ENCODE measurements at places on chromosomes 11 and 22. TPM values are rescaled to one million over a fixed set of nuclear protein-coding genes. Genes with fewer than 3 reads are reported as not detected.

- DNase-seq: peak; percentile 93
These were observed 14.7 kb downstream of the GGA1 start for GRCh38 chr22:37623075-37624016.

GRCh38 chr11:17298302-17298701, 21.8 kb downstream of the NUCB2 start:
- DNase-seq: no peak

The CAT gene
- 124 TPM for total RNA-seq

The CALCA gene
- 5.4 TPM for total RNA-seq

GRCh38 chr11:113554526-113554925, 79.3 kb upstream of the DRD2 start:
- DNase-seq: no peak

- no peak for DNase-seq
These were observed 64.9 kb downstream of the NAV2 start for GRCh38 chr11:19777377-19778102.

The MRPL17 gene
- 42.3 TPM for total RNA-seq

The ASPHD2 gene
- 7.1 TPM for total RNA-seq

The APOL5 gene
- total RNA-seq: not detected

- DNase-seq: peak; percentile 75
These were observed 2.3 kb downstream of the RASL10A start for GRCh38 chr22:29313126-29313575.

GRCh38 chr11:723120-723883, 17.3 kb downstream of the EPS8L2 start:
- DNase-seq: no peak

The DERL3 gene
- 62.8 TPM for total RNA-seq

DNA sequence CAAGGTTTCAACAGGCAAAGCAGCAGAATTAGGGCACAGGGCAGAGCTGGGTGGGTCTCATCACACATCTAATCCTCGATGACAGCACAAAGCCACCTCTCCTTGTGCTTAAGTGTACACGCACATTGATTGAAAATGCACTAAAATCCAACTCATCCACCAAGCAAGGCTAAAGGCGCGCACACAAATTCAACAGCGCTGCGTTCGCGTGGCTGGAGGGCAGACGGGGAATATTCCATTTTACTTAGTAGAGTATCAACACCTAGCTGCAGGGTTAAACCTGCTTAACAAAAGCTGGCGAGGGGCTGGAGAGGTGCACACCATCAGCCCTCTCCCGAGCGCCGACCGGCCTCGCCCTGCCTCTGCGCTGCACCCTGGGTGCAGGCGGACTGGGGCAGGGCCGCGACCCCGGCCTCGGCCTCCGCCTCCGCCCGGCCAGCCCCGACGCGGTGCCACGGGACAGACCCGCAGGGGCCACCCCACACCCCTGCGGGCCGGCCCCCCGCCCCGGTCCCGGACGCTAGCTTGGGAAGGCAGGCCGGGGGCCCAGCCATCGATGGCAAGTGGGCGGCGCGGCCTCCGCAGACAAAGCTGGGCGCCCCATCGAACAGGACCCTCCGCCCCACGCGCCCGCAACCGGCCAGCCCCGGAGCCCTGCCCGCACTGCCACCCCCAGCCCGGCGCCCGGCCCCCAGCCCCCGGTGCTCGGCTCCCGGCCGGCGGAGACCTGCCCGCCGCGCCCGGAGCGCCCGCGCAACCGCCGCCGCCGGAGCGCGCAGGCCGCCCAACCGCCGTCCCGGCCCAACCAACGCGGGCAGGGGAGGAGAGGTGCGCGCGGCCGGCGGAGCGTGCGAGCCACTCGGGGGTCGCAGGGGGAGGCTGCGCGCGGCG, 929 bp downstream of the PRDM10 start:
- DNase-seq: no peak

The ADSL gene
- 40.4 TPM for total RNA-seq

GRCh38 chr22:27726686-27727449, 74.7 kb downstream of the MN1 start:
- DNase-seq: no peak

The GDPD5 gene
- total RNA-seq: 144 TPM

- DNase-seq: no peak
These were observed 411 bp downstream of the ACTN3 start for GRCh38 chr11:66546966-66547661.

The NCAM1 gene
- total RNA-seq: 11.8 TPM

DNA sequence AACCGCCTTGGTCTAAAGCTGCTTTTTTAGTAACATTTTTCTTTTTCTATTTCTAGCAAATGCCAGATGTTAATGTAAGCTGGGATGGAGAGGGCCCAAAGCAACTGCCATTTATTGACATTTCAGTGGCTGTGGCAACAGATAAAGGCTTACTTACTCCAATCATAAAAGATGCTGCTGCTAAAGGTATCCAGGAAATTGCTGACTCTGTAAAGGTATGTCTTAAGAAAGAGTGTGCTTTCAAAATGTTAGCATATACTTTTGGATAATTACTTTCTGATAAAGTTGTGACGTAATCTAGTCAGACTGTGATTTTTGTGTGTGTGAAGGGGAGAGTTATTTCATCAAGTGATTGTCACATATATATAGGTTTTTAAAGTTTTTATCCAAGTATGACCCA, 68.1 kb downstream of the PDHX start:
- no peak for DNase-seq

DNA sequence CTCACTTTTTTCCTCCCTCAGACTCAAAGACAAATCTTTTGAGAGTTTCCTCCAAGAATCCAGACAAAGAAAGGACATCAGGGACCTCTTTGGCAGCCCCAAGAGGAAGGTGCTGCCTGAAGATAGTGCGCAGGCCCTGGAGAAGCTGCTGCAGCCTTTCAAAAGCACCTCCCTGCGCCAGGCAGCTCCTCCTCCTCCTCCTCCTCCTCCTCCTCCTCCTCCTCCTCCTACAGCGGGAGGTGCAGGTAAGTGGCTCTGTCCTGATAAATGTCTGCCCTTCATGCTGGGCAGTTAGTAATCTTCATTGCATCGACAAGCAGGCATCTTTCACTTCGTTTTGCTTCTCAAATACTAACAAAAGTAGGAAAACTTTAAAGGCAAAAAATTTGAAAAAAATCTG, 82.8 kb upstream of the PARVA start:
- no peak for DNase-seq

GRCh38 chr11:64717268-64717578, 5.8 kb downstream of the NRXN2 start:
- DNase-seq: no peak

DNA sequence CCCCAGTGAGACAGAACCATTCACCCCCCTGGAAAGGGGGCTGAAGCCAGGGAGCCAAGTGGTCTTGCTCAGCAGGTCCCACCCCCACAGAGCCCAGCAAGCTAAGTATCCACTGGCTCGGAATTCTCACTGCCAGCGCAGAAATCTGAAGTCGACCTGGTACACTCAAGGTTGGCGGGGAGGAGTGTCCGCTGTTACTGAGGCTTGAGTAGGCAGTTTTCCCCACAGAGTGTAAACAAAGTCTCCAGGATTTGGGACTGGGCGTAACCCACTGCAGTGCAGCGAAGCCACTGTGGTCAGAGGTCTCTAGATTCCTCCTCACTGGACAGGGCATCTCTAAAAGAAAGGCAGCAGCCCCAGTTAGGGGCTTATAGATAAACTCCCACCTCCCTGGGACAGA, 10.0 kb downstream of the PATE1 start:
- DNase-seq: no peak

- no peak for DNase-seq
These were observed 419.2 kb downstream of the AASDHPPT start for GRCh38 chr11:106496677-106497076.

The DLG2 gene
- 12.7 TPM for total RNA-seq

DNA sequence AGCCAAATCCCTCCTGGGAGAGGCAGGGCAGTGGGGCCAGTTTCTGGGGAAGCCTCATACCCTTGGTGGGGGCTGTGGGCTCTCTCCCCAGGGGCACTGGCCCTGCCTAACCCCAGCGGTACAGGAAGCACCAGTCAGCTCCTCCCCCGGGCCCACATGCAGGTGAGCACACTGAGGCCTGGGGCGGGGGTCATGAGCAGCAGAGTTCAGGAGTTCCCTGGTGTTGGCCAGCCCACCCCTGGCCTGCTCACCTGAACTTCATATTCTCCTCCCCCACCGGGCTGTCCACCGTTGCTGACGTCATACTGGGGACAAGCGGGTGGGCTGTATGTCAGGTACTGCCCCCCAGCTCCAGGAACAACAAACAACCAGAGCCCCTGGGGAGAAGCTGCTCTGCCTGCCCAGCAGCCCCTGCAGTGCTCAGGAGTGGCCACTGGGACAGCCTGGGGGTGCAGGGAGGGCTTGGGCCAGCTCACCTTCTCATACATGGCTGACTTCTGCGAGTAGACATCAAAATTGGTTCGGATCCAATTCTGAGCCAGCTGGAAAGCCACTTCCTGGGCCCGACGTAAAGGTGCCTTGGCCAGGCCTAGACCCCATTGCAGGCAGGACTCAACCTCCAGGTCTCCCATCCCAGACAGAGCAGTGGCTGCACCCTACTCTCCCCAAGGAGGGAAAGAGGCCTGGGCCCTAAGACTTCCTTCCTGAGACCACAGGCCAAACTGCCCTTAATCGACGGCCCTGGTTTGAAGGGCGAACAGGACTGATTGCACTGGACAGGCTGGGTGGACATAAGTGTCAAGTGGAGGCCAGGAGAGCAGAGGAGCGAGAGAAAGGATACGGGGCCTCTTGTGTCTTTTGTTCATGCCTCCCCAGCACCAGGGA, 20.8 kb downstream of the TREH start:
- no peak for DNase-seq

DNA sequence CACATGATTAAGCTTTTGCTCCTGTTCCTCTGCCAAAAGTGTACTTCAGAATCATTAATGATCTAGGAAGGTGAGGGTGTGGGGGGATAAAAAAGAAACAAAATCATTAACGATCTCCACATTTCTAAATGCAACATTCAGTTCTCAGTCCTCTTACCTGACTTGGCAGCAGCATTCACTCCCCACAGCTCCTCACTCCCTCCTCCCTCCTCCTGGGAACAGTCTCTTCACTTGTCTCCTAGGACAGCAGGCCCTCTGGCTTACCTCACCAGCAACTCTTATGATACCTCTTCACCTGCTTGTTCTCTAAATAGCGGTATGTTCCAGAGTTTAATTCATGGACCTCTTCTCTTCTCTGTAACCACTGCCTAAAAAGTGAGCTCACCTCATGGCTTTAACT, 56.5 kb upstream of the APOA1 start:
- DNase-seq: no peak

DNA sequence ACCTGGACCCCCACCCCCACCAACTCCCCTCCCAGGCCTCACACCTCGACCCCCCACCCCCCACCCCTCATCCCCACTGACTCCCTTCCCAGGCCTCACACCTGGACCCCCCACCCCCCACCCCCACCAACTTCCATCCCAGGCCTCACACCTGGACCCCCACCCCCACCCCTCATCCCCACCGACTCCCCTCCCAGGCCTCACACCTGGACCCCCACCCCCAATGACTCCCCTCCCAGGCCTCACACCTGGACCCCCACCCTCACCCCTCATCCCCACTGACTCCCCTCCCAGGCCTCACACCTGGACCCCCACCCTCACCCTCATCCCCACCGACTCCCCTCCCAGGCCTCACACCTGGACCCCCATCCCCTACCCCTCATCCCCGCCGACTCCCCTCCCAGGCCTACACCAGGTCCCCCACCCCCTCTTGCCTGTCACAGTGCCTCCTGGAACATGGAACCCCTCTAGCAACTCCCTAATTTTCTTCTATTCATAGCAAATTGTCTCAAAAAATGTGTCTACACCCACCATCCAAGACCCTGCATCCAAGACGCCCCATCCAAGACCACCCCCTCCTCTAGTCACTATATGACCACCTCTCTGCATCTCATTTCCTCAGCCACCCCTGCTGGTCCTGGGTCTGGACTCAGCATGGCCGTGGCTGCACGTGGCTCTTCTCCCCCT, 36.9 kb upstream of the BRSK2 start:
- DNase-seq: peak; percentile 17

The TSPAN18 gene
- 37.2 TPM for total RNA-seq
